ENCODE measurements at places on chromosomes 1 and 21. TPM values are rescaled to one million over a fixed set of nuclear protein-coding genes. Genes with fewer than 3 reads are reported as not detected.
A peak's percentile ranks its signal among the peaks of the same experiment; 100 is the strongest.

DNA sequence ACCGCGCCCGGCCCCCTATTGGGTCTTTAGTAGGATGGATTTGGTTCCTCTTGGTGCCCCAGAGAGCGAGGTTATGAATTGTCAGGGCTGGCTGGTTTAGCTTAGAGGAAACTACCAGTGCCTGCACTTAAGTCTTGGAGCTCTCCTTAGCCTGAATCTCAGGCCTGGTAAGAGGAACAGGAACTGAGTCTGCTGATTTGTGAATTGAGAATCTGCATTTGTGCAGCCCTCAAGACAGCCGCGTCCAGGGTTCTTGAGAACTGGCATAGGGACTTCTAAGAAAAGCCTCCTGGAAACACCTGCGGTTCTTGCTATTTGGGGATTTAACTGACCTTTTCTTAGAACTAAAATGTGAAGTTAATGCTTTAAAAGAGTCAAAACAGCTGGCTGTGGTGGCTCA lies 1.7 kb downstream of the NECAP2 start:
- DNase-seq, result no peak

CENPL gene
- 5.9 TPM for polyA plus RNA-seq

S100A14 gene
- polyA plus RNA-seq, result 2.5 TPM

GRCh38 chr1:54810153-54810942 lies 9.2 kb upstream of the TTC22 start:
- DNase-seq, result peak; percentile 86

CACNA1S gene
- polyA plus RNA-seq, result not detected

DNA sequence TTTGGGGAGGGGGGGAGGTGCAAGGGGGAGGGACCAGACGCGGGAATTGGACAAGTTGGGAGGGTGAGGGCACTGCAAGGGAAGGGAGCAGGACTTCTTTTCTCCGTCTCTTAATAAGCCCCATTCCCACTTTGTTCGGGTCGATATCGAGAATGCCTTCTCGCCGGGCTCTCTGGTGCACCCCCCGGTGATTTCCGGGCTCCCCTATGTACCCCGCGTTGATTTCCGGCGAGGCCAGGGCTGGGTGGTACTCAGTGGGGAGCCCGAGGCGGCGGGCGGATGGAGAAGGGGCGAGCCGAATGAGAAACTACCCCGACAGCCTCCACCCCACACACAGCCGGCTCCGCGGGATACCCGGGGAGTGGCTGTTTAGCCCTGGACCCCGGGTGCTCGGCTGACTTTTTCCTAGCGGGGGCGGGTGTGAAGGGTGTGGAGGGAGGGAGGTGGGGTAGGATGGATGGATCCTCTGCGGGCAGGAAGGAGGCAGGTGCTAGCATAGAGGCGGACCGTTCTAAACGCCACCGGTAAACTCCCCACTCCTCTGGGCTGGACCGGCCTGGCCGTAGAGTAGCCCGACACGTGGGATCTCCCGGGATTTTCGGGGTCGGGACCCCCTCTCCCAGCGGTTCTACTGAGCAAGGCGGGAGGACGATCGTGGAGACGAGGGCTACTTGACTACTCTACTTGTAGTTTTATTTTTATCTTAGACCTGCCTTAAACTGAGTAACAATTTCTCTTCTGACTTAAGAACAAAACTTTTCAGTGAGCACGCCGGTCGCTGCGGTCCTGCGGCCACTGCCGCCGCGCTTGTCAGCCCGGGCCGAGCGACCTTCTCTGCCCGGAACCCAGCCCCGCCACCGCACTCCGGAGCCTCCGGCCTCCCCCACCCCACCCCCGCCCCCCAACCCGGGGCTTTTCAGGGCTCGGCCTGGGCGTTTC lies 1.0 kb downstream of the RNF220 start:
- peak; percentile 80 for DNase-seq

DNA sequence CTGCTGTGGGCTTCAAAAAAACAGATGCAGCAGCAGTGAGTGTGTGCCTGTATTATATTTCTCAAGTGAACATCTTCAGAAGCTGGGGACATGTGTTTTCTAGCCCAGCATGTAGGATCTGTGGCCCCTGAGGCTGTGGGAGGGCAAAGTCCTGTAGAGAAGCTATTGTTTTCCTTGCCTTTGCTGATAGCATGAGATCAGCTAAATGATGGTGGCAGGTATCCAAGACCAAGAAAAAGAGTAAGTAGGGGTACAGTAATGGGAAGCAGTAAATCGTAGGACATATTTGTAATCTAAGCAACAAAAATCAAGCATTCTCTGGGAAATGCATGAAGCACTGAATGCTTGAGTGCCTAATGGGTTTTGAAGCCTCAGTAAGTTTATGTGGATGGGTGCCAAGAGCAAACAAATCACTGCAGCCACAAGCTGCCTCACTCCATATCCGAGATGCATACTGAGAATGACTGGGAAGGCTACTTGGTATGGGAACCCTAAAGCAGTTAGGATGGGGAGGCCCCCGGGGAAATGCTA lies 98.3 kb downstream of the CD58 start:
- no peak for DNase-seq

APOBEC4 gene
- not detected for polyA plus RNA-seq

DNA sequence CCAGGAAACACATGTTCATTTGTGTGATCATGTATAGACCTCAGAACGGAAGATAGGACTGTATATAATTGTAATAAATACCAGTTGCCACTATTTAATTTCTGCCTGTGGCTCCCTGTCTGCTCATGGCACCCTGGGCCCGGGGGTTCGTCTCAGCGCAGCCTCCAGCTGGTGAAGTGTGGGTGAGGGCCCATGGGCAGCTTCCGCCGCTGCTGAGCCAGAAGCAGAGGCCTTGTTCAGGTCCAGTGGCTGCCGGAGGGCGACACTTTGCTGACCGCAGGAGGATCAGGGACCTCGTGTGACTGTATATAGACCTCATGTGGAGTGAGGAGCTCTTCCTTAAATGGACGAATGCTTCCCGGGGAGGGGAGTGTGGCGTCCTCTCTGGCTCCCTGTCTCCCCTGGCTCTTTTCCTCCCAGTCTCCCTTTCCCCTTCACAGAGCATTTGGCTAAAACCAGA lies 155.9 kb downstream of the PEX14 start:
- DNase-seq, result peak; percentile 58

DNA sequence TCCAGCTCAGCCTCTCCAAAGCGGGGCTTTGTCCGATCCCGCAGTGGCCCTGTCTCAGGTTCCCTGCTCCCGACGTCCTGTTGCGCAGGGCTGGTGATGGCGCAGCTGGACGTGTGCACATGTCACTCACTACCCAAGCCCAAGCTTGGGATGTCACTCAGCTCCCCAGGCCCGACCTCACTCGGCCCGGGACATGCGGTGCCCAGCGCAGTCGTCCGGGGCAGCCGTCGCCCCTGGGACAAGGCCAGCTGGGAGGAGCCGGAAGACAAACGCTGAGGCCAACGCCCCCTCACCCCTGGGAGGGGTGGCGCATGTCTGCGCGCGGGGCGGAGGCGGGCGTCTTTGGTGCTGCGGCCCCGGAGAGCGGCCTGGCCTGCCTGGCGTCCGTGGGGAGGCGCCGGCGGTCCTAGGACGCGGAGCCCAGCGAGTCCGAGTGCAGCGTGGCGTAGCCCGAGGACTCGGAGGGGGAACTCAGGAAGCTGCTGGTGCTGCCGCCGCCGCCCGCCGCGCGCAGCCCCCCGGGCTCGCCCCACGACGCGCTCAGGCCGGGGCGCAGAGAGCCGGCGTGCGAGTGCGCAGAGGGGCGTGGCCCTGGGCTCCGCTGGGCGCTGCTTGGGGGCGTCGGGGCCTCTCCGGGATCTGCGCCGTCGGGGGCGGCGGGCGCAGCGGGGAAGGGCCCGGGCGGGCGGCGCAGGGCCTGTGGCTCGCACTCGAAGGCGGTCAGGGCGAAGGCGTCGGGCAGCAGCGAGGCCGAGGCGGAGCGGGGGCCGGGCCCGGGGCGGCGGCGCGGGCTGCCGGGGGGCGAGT lies 5.2 kb downstream of the HES3 start:
- DNase-seq, result no peak

FMO1 gene
- polyA plus RNA-seq, result 0.28 TPM

VAV3 gene
- polyA plus RNA-seq, result 2.1 TPM

CLCNKB gene
- polyA plus RNA-seq, result 0.38 TPM

LRRC71 gene
- polyA plus RNA-seq, result 2.4 TPM

GRCh38 chr1:71770121-71770520 lies 512.2 kb downstream of the NEGR1 start:
- DNase-seq, result no peak

B4GALT2 gene
- polyA plus RNA-seq, result 40.2 TPM

DNA sequence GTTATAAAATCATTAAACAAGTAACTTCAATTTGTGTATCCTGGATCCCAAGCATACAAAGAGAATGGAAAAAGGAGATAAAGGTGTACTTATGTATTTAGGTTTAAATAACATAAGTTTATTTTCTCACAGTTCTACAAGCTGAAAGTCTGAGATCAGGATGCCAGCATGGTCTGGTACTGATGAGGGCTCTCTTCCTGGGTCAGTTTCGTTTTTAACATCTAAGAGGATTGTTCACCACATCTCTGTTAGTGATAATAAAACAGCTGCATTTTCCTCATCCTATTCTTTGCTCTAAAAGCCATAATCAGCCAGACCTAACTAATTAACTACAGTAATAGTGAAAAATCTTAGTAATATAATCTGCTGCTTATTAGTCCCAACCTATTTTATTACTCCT lies 5.2 kb downstream of the EGLN1 start:
- no peak for DNase-seq

CD2 gene
- 12.0 TPM for polyA plus RNA-seq

DNA sequence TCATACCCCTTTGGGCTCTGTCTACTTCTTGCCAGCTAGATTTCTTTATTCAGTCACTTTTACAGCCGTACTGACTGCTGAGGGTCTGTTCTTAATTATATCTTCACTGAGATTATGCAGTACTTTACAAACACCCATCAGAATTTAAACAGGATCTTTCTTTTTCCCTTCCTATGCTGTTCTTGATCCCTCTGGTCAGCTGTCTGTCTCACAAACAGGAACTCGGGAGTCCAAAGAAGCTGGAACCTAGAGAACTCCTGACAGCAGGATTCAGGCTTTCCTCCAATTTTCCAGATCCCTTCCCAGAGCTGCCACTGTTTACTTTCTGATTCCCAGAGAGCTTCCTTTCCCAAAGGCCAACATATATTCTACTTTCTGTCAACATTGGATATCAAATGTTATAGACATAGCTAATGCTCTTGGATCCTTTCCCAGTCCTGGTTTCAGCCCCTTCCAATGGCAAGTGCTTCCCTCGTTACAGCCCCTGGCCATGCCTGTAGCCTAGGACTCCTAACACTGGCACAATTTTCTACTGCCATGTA lies 59.5 kb downstream of the ATP2B4 start:
- DNase-seq, result peak; percentile 7

- no peak for DNase-seq
These were observed 234.5 kb upstream of the HOOK1 start for GRCh38 chr1:59580257-59580656.

- DNase-seq, result no peak
These were observed 66.8 kb upstream of the ANGPTL1 start for GRCh38 chr1:178937695-178938094.

GRCh38 chr1:200374569-200375295 lies 35.1 kb downstream of the ZNF281 start:
- DNase-seq, result no peak

GBP5 gene
- polyA plus RNA-seq, result 1.0 TPM

FABP3 gene
- polyA plus RNA-seq, result 6.9 TPM

DNA sequence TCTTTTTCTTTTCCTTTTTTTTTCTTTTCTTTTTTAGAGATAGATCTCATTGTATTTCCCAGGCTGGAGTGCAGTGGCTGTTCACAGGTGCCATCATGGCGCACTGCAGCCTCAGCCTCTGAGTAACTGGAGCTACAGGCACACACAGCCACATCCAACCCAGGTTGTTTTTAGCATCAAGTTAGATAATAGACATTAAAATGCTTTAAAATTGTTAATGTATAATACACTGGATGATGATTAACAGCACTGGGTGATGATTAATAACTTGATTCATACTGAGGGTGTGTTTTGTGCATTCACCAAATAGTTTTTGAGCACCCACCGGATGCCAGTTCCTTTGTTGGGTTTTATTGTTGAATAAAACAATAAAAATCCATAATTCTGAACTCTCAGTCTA lies 75.2 kb downstream of the BEND5 start:
- no peak for DNase-seq

GRCh38 chr21:45560106-45561021 lies 18.1 kb upstream of the SLC19A1 start:
- DNase-seq, result peak; percentile 29

DNA sequence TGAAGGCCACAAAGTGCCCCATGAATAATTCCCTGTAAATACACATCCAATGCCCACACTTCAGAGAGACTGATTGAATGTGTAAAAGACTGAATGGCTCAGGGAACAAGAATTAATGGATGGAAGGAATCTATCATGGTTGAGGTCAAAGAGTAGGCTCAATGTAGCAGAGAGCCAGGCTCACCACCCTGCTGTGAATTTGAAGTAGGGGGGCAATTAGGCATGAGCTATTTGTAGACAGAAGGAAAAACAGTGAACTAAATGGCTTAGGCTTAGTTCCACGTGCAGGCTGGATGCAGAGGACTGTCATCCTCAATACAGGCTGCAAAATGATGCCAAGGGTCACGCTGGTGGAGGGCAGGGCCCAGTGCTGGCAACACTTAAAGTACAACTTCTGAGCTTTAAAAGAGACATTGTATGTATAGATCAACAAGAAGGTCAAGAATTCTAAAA lies 22.9 kb upstream of the IGSF3 start:
- DNase-seq, result no peak

DNA sequence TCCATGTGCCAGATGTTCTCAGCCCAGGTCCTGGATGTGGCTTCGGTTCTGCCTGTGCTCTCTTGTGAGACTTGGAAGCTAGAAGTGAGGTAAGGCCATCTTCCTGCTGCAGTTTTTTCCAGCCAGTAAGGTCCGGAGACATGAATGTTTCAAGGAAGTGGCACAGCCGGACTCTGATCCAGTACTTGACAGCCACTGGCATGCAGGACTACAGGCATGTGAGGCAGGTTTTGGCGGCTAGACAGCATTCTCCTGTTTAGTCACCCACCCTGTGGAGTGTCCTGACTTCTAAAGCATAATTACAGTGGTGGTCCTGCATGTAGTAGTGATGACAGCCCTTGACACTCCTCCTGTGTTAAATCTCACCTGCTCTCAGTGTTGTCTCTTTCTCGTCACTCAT lies 72.3 kb downstream of the TNFSF4 start:
- no peak for DNase-seq

DNA sequence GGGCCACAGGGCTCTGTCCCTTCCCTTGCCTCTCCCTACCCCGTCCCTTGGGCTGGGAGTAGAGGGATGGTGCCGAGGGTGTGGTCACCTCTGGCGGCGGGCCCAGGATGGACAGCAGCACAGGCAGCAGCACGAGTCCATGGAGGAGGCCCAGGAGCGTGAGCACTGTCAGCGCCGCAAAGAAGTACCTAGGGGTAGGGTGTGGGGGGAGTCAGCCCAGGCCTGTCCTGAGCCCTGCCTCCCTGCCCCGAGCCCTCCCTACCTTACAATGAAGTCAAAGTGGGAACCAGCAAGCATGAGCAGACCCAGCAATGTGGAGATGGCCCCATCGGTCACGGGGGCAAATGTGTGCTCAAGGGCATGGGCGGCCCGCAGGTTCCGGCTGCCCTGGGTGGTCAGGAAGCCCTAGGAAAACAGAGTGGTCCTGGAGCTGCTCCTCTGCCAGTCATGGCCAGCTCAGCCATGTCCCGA lies 14.7 kb downstream of the BTBD19 start:
- peak; percentile 72 for DNase-seq

TSEN15 gene
- polyA plus RNA-seq, result 16.0 TPM

GRCh38 chr21:41153443-41153842 lies 14.5 kb upstream of the BACE2 start:
- no peak for DNase-seq

VASH2 gene
- polyA plus RNA-seq, result 0.38 TPM
